ENCODE measurements at places on chromosomes 2 and 18.

GRCh38 chr2:130936451-130936850 is 99.7 kb downstream of the ARHGEF4 start:
- DNase-seq: no peak

DNA sequence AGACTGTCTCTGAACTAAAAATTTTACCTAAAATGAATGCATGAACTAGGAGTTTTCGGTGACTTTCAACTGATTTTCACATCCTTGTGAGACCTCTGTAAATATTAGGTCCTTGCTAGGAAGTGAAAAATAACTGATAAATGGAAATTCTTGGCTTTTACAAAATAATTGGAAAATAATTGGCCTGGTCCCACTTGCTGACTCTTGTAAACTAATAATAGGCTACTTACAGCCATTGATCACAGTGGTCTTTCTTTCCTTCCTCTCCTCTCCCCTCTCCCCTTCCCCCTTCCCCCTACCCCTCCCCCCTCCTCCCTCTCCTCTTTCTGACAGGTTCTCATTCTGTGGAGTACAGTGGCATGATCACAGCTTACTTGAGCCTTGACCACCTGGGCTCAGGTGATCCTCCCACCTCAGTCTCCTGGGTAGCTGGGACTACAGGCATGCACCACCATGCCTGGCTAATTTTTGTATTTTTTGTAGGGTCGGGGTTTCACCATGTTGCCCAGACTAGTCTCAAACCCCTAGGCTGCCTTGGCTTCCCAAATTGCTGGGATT is 38.3 kb downstream of the UGP2 start:
- DNase-seq: no peak

DNA sequence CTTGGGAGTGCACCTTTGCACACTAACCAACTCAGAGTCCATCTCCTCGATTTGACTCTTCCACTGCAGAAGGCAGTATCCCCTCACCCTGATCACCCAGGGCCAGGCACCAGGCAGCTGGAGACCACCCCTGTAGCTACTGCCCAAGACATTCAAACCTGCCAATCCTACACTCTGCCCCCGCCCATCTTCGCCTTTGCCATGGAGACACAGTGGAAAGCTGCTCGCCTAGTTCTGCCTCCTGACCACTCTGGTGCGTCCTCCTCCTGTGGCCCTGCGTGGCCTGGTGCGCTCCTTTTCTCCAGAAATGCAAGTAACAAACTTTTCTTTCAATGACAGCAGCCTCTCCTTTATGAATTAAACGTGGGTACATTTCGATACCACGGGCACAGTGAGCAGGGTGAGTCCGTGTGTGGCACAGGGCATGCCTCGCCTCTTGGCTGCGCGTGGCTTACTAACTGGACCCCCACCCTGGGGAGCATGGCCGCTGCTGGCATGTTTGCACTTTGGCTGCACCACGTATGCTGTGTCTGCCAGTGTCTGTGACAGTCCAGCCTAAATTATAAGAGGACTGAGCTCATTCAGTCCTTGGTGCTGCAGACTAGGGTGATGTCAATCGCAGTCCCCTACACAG is 47.6 kb downstream of the LONRF2 start:
- no peak for DNase-seq

DNA sequence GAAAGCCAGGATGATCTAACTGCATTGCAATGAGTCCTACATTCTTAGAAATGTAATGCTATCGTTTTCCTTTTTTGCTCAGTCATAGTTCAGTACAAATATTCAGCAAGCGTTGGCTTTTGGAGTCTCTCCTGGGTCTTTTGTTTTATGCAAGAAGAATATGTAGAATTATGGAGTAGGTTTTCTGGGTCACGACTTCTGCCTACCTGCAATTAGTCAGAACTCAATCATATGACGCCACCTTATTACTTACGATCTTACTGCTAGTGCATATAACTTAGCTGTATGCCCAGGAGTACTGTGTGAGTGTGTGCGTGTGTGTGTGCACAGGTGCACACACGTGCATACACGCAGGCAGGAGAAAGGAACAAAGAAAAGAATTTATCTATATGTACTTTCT is 640.2 kb downstream of the STK39 start:
- no peak for DNase-seq

DNA sequence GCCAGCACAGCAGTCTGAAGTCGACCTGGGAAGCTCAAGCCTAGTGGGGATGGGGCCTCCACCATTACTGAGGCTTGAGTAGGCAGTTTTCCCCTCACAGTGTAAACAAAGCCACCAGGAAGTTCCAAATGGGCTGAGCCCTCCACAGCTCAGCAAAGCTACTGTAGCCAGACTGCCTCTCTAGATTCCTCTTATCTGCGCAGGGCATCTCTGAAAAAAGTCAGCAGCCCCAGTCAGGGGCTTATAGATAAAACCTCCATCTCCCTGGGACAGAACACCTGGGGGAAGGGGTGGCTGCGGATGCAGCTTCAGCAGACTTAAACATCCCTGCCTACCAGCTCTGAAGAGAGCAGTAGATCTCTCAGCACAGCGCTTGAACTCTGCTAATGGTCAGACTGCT is 218.4 kb upstream of the VRK2 start:
- no peak for DNase-seq

GRCh38 chr2:183463821-183464220 is 339.6 kb downstream of the NUP35 start:
- no peak for DNase-seq

- no peak for DNase-seq
Measured at GRCh38 chr18:77486985-77487384, 237.3 kb downstream of the GALR1 start.

DNA sequence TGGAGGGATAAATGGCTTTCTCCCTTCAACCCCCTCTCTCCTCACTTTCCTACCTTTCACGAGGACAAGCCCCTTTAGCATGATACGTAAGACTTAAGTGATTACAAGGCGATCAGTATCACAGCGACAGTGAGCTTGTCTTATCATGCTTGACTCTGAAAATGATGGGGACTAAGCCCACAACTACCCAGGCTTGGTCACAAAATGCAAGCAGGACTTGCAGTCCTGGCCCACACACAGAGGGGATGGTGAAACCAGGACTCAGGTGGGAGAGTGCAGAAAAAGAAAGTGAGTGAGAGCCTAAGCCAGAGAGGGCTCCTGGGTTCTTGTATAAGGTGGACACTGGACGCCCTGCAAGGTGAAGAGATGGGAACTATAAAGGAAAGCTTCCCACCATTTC is 95.7 kb upstream of the ARL4C start:
- no peak for DNase-seq

- DNase-seq: no peak
Measured at GRCh38 chr18:26519114-26519513, 29.2 kb downstream of the KCTD1 start.

GRCh38 chr2:80517316-80517715 is 212.8 kb upstream of the LRRTM1 start:
- DNase-seq: no peak

GRCh38 chr2:119753041-119753929 is 6.4 kb upstream of the PTPN4 start:
- DNase-seq: peak; percentile 61

DNA sequence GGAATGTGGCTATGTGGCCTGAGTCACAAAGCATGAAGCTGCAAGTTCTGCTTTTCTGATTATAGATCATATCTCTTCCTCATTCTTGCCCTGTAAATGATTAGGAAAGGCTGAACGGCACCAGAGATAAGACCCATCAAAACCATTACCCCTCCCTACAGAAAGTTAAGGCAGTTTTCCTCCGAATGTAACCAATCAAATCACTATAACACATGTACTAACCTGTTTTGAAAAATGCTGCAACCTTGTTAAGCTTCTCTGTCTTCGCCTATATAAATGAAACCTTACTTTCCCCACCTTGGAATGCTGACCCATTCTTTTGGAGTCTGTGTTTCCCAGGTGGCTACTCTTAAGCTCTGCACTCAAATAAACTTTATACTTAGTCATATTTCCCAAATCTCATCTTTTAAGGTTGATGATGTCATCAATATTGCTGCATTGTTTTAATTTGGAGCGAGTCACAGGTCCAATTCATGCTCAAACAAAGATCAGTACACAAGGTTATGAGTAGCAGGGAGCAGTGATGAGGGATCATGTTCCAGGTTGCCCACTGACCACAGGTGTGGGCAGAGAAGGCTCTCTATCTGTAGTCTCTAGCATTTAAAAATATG is 662.3 kb downstream of the IRS1 start:
- DNase-seq: no peak

- DNase-seq: peak; percentile 64
Measured at GRCh38 chr18:47036298-47036874, 965 bp upstream of the ELOA2 start.

DNA sequence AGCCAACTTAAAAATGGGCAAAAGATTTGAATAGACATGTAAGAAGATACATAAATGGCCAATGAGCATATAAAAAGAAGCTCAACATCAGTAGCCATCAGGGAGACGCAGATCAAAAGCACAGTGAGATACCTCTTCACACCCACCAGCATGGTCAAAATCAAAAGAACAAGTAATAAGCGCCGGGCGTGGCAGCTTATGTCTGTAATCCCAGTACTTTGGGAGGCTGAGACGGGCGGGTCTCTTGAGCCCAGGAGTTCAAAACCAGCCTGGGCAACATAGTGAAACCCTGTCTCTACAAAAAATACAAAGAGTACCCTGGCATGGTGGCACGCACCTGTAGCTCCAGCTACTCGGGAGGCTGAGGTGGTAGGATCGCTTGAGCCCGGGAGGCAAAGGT is 4.6 kb upstream of the CIB4 start:
- DNase-seq: no peak

Data from D341Med (cell line).